Right forelimb (tissue), 1 donor: ENCODE measurements at places on chromosomes 12 and 14.

DNA sequence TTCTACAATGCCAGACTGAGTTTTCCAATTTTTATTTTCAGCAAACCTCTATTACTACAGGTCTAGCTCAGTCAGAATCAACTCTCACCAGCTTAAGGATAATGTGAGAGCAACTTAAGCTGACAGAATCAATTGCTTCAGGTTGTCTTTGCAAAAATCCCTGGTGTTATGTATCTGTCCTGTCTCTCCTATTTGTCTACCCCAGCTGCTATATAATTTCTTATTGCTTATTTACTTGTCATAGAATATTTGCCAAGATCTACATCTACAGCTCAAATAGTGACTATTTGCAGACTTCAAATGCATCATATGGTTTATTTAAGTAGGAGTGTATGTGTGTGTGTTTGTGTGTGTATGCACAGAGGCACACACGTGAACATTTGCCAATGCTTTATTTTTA is 54.1 kb downstream of the FOXG1 start:
- no peak for DNase-seq

- DNase-seq, result peak; percentile 46
These were observed 3.3 kb upstream of the CRIP2 start for GRCh38 chr14:105471297-105471821.

DNA sequence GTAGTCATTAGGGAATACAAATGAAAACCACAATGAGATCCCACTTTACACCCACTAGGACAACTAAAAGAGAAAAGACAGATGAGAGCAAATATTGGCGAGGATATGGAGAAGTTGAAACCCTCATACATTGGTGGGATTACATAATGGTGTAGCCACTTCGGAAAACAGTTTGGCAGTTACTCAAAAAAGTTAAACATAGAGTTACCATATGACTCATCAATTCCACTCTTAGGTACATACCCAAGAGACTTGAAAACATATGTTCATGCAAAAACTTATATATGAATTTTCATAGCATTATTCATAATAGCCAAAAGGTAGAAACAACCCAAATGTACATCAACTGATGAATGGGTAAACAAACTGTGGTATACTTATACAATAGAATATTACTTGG is 27.1 kb downstream of the ALDH1L2 start:
- DNase-seq, result no peak

- no peak for DNase-seq
These were observed 139.9 kb downstream of the TTC7B start for GRCh38 chr14:90676356-90676755.

- no peak for DNase-seq
These were observed 638.5 kb upstream of the MIS18BP1 start for GRCh38 chr14:45891417-45892080.

- DNase-seq, result no peak
These were observed 97.2 kb downstream of the MGAT4C start for GRCh38 chr12:86158956-86159355.

GRCh38 chr14:66129224-66129623 is 356.9 kb upstream of the CCDC196 start:
- no peak for DNase-seq

DNA sequence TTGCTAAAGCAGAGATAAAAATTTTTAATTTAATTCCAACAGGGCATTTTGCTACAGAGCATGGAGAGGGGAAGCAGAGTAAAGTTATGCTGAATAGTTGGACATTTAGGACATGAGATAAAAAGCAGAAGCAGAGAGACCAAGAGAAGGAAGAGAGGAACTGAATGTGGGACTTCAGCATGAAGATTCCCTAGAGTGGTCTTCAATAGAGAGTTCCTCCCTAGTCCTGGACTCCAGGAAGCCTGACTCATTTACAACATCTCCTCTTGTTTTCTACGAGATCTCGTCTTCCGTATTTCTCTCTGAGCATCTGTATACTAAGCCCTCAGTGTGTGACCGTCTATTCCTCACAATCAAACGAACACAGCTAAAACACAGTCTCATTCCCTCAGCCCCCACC is 35.2 kb upstream of the IFT81 start:
- DNase-seq, result no peak

DNA sequence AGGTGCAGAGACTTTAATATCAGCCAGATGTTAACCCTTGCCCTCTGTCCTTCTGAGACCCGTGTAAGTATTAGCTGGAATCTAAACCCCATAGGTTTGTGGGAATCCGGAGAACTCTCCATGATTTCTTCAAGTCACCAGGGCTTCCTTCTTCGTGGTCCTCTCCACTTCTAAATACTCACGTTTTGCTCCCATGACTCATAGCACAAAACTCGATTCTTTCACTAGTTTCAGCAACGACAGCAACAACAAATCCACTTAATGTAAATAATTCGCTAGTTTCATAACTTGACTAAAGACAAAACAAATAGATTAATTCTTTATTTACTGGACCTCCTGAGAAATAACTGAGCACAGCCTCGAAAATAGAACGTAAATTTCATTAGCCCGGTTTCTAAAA is 4.4 kb upstream of the CLEC2A start:
- no peak for DNase-seq

GRCh38 chr12:117850048-117850447 is 118.7 kb downstream of the KSR2 start:
- DNase-seq, result no peak

DNA sequence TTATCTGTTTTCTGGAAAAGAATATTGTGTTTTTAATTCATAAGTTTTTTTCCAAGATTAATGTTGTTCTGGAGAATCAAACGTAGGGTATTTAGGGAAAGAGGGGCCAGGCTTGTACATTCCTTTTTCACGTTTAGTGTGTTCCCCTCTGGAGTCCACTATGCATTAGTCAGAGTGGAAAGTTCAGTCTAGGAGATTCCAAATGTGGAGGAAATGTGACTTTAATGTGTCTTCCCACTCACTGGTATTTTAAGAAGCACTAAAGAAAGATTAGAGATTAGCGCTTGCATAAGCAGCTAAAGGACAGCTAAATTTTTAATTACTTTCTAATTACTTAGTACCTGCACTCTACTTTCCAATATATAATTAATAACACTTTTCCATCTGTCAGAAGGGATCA is 4.4 kb upstream of the PDE6H start:
- no peak for DNase-seq

DNA sequence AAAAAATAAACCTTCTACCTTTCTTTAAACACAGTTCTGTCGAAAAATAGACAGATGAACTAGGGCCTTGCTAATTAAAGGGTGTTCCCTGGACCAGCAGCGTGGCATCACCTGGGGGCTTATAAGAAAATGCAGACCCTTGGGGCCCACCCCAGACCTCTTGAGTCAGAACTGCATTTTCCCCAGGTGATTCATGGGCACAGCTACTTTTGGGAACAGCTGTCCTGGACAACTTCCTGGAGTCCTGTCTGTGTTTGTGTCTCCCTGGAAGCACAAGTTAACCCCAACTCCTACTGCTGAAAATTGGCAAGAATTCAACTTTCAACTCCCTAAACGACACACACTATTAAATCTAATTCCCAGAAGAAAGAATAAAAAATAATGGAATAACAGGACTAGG is 17.8 kb downstream of the FBLN5 start:
- DNase-seq, result no peak

DNA sequence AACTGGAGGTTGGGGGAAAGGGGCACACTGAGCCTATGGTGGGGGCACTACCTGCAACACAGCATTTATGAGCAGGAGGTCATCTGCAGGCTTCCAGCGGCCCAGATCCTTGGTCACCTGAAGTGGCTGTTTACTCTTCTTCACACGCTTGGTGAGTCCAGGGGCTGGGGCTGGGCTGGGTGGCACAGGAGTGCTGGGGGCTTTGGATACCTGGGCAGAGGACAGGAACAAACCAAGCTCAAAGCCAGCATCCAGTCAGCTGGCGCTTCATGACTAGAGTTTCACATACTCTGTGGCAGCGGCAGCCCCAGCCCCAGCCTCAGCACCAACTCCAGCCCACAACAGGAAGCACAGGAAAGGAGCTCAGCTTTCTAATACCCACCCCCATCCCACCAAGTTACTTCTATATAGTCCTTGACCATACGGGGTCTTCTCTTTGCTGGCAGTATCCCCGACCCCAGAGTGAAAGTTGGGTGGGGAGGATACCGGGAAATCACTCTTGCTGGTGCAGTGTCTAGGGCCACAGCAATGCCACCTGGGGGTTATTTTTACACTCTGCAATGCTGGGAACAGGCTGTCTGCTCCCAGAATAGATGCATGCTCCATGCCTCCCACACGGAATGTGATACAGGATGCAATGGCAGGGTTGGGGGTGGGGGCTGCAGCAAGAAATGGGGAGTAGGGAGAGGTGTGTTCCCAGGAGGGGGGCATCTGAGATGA is 3.1 kb downstream of the MCRS1 start:
- DNase-seq, result no peak

DNA sequence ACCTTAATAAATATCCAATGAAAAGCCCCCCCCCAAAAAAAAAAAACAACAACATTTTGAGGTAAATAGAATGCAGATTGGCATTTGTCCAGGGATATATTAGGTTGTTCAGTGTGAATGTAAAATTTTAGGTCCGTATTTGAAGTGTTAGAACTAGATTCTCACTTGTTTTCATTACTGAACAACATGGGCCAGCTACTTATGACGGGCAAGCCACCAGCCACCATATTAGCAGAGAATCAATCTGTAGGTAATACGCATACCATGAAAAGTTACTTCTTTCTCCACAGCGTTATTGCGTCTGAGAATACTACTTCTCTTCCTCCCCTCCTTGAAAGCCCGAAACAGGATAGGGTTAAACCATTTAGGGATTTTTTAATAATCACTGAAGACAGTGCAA is 5.4 kb downstream of the FLRT2 start:
- DNase-seq, result no peak

DNA sequence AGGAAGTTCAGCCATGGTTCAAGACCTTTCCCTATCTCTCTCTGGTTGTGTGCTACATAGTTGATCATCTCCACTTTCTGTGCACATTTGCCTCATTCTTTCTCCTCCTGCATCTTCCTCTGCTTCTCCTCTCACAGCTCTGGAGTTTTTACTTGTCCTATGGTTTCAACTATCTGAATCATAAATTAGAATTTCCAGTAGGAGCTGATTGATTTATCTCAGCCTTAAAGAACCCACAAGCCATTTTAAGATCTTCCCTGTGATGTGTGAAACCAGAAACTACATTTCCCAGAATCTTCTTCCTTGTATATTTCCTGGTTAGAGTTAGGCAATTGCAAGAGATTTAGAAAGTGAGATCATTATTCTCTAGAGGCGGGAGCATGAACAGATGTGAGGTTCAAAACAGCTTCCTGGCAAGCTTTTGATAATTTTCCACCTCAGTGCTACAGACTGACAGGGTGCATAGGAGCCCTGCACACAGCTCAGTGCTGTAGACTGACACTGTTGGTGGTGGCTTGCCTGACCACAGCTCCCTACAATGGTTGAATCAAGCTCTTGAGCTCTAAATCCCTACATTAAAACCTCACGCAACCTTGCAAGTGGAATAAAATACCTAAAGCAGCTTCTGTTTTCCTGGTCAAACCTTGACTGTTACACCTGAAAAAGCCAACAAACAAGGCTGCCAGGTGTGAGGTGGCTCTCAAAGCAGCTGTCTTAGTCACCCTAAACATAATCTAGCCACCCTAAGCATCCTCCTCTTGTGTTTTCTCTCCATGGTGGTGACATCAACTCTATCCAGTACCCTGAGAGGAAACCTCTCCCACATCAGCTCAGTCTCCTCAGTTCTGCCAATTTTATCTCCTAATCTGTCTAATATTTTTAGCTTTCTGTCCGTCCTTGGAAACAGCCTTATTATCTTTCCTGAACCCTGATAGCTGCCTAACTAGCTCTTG is 21.5 kb upstream of the IFNG start:
- no peak for DNase-seq

DNA sequence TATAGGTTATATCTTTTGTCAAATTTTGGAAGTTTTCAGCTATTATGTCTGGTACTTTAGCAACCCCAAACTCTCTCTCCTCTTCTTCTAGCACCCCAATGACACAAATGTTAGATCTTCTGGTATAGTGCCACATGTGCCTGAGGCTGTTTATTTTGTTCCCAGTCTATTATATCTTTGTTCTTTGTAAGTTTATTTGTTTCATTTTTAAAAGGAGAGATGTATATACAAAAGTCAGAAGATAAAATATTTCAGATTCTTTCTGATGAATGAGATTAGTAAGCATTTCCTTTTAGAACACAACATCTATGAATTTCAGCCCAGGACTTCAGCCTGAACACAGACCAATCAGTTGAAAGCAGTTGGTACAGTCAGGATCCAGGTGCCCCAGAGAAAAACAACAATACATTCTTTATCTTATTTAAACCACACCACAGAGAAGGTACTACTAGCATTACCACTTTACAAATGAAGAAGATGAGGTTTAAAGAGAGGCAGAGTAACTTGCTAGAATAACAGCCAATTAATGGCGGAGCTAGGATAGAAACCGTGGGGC is 114.1 kb upstream of the BTG1 start:
- DNase-seq, result no peak

DNA sequence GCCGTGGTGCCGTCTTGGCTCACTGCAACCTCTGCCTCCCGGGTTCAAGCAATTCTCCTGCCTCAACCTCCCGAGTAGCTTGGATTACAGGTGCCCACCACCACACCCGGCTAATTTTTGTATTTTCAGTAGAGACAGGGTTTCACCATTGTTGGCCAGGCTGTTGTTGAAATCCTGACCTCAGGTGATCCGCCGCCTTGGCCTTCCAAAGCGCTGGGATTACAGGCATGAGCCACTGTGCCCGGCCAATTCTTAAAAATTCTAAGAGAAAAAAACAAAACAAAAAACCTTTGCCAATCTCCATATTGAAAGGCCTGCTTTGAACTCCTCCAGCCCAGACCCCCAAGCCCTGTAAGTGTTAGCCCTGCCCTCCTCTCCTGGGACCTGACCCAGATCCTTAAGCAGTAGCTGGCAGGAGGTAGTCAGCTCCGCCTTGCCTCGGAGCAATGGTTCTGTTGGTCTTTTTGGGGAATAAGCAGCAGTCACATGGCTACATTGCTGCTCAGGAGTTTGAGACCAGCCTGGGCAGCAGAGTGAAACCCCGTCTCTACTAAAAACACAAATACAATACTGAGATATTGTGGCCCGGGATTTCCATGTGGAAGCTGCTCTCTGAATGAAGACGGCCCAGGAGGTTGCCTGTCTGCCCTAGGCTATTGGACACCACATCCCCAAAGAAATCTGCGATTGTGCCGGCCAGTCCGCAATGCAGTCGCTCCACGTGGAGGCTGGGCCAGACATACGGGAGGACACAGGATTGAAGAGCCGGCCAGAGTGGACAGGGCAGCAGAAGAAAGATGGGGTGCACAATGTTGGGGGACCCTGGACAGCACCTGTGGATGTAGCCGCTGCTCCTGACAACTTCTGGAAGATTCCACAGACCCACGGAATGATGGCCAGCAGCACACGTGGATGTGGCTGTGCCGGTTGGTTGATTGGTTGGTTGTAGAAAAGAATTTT is 28.8 kb upstream of the BEGAIN start:
- DNase-seq, result peak; percentile 21
